ENCODE measurements at places on chromosomes 13 and 19.

GRCh38 chr13:19618977-19619376 is 14.5 kb upstream of the MPHOSPH8 start:
- peak; percentile 31 for DNase-seq

DNA sequence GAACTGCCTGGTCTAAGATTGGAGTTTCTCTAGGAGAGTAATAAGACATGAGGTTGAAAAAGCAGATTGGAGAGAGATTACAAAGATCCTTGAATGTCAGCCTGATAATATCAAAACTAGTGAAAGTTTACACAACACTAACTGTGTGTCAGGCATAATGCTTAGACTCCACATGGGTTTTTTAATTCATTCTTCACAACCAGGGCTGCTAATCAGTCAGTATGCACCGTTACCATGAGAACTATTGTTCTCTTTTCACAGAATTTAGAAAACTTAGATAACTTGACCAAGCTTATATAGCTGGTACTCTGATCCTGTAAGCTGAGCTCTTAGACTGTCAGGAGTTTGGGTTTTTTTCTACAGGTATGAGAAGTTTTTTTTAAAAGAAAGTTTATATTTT is 46.6 kb upstream of the TSC22D1 start:
- no peak for DNase-seq

- no peak for DNase-seq
These were observed 453.7 kb downstream of the GPC6 start for GRCh38 chr13:93680329-93680728.

DNA sequence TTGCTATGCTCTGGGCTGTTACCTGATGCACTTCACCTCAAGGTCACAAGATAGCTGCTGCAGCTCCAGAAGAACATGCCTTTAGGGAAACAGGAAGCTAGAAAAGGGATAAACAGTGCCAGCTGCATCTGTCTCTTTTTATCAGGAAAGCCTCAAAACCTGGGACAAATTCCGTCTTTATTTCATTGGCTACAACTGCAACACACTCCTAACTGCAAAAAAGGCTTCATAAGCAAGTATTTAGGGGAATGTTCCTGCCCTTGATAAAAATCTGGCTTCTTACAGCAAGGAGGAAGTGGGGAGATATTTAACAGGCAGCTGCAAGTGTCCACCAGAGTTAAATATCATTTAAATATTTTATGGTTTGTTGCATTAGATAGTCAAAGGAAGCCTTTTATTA is 34.2 kb upstream of the SERTM1 start:
- DNase-seq = no peak
